ENCODE measurements at places on chromosomes 4 and X. TPM values are rescaled to one million over a fixed set of nuclear protein-coding genes. Genes with fewer than 3 reads are reported as not detected.

ZNF674 gene
- total RNA-seq = 1.6 TPM

FHL1 gene
- 6.4 TPM for total RNA-seq

CNKSR2 gene
- 15.7 TPM for total RNA-seq

PDE5A gene
- 0.66 TPM for total RNA-seq

EREG gene
- total RNA-seq = not detected

- H3K27me3 ChIP-seq = no peaks in the 10 kb centered on the region
- DNase-seq = no peak
- H3K4me1 ChIP-seq = peaks cover 87% of the 10 kb centered on the region
- H3K4me3 ChIP-seq = no peak overlapping the region
- H3K36me3 ChIP-seq = no peaks in the 10 kb centered on the region
Measured at GRCh38 chr4:101256222-101256621, 91.1 kb downstream of the PPP3CA start.

- peaks cover 15% of the 10 kb centered on the region for H3K4me1 ChIP-seq
- DNase-seq = no peak
- no peak overlapping the region for H3K4me3 ChIP-seq
- no peak overlapping the region for H3K27ac ChIP-seq
- no peaks in the 10 kb centered on the region for H3K27me3 ChIP-seq
- H3K36me3 ChIP-seq = peaks cover 19% of the 10 kb centered on the region
Measured at GRCh38 chr4:113449410-113449974, 312.0 kb downstream of the CAMK2D start.

DNA sequence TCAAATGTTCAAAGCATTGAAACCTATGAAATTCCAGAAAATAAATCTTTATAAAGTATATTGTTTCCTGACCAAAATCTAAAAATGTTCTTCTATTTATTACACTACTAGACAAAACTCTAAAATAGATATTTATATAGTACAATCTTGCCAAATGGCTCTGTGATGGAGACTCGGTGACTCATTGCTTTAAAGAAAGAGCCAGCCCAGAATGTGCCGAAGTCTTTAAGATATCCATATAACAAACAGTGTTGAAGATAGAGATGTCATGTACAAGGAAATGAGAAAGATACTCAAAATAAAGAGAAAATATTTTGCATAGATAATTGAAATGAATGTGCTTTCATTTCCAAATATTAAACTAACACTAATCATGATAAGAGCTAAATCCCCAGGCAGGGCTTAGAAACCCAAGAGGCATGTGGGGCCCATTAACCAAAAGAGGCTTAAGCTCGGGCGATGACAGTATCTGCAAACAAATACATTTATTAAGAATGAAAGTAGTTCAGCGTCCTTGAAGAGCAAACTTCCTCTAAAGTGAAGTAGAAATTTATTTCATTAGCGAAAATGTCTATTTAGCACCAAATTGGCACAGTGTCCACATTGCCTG, 102.1 kb upstream of the FAM9B start:
- H3K27me3 ChIP-seq = no peaks in the 10 kb centered on the region
- DNase-seq = no peak
- no peak overlapping the region for H3K27ac ChIP-seq

- no peaks in the 10 kb centered on the region for H3K27me3 ChIP-seq
- DNase-seq = no peak
- H3K27ac ChIP-seq = no peak overlapping the region
- no peaks in the 10 kb centered on the region for H3K4me1 ChIP-seq
Measured at GRCh38 chr4:65508168-65508567, 162.1 kb downstream of the EPHA5 start.

- H3K36me3 ChIP-seq = peaks cover 8% of the 10 kb centered on the region
- no peak for DNase-seq
- H3K27me3 ChIP-seq = no peaks in the 10 kb centered on the region
- peaks cover 21% of the 10 kb centered on the region for H3K4me1 ChIP-seq
- no peak overlapping the region for H3K4me3 ChIP-seq
- H3K27ac ChIP-seq = no peak overlapping the region
Measured at GRCh38 chr4:174274436-174274835, 9.0 kb downstream of the FBXO8 start.

- H3K36me3 ChIP-seq = no peaks in the 10 kb centered on the region
- peak overlapping the region; percentile 45 for H3K4me3 ChIP-seq
- no peaks in the 10 kb centered on the region for H3K27me3 ChIP-seq
- no peak overlapping the region for H3K27ac ChIP-seq
- H3K4me1 ChIP-seq = peaks cover 5% of the 10 kb centered on the region
Measured at GRCh38 chrX:41265615-41266014, 68.3 kb upstream of the DDX3X start.

All from activated B cell treated with CpG ODN at 0.5 μM for 24 hours (primary cell).